ENCODE measurements at places on chromosomes 12 and 14.

DNA sequence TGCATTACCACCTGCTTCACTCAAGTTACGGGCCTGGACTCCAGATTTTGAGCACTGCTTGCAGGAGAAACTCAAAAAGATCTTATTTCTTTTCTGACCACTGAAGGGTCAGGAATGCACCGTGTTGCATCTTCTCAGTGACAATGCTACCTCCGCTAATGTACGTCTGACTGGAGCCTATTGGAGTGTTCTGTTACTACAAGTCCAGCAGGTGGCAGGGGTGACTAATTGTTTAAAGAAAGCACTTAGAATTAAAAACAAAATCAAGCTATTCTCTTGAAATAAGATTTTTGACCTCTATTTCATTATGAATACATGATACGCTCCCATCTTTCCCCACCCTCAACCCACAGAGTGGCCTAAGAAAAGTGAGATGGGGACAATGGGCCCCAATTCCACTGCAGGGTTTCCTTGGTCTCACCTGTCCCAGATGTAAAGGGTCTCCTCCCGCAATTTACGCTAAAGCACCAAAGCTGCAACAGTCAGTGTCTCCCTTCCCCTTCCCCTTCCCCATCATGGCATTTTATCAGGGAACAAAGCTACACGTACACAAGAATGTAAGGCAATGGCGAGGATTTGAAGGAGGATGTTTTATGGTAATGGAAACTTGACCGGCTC is 2.2 kb downstream of the TBPL2 start:
- no peaks in the 10 kb centered on the region for H3K27me3 ChIP-seq
- H3K4me3 ChIP-seq: no peak overlapping the region
- H3K36me3 ChIP-seq: no peaks in the 10 kb centered on the region
- no peak for DNase-seq
- H3K4me1 ChIP-seq: peaks cover 20% of the 10 kb centered on the region
- no peak overlapping the region for H3K27ac ChIP-seq

GRCh38 chr12:90794212-90794611 is 160.8 kb downstream of the CCER1 start:
- H3K36me3 ChIP-seq: no peaks in the 10 kb centered on the region
- no peak overlapping the region for H3K4me3 ChIP-seq
- no peaks in the 10 kb centered on the region for H3K27me3 ChIP-seq
- H3K4me1 ChIP-seq: no peaks in the 10 kb centered on the region

GRCh38 chr12:107511292-107511691 is 174.3 kb upstream of the PWP1 start:
- peaks cover 29% of the 10 kb centered on the region for H3K4me1 ChIP-seq
- no peak for DNase-seq
- H3K27me3 ChIP-seq: no peaks in the 10 kb centered on the region
- H3K27ac ChIP-seq: no peak overlapping the region
- no peak overlapping the region for H3K4me3 ChIP-seq

DNA sequence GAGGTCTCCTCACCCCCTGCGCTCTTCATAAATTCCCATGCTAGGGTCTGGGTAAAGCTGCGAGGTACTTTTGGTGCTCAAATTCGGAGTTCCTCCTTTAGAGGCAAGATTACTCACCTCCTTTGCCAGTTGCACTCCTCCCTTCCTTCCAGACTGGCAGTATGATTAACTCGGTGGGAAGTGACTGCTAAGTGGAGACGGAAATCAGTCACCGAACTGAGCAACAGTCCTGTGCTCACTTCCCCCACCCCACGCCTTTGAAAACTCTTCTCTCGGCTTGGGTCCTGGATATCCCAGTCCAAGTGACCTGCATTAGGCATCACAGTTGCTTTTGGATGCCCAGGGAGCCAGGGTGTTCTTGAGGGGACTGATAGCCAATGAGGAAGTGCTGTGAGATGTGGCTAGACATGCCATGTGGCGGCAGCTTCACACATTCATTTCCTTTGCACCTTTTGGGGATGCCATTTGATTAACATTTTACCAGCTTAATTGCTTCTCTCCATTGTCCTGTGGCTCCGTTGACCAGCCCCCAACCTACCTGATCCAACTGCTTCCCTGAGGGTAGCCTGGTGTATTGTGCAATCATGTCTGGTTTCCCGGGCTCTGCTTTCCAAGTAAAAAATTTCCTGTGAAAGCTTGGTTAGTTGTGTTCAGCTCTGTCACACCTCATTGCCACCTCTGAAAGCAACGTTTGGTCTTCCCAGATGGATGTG is 840 bp downstream of the PNP start:
- peak; percentile 16 for DNase-seq
- no peaks in the 10 kb centered on the region for H3K36me3 ChIP-seq
- H3K4me3 ChIP-seq: peak overlapping the region; percentile 80

DNA sequence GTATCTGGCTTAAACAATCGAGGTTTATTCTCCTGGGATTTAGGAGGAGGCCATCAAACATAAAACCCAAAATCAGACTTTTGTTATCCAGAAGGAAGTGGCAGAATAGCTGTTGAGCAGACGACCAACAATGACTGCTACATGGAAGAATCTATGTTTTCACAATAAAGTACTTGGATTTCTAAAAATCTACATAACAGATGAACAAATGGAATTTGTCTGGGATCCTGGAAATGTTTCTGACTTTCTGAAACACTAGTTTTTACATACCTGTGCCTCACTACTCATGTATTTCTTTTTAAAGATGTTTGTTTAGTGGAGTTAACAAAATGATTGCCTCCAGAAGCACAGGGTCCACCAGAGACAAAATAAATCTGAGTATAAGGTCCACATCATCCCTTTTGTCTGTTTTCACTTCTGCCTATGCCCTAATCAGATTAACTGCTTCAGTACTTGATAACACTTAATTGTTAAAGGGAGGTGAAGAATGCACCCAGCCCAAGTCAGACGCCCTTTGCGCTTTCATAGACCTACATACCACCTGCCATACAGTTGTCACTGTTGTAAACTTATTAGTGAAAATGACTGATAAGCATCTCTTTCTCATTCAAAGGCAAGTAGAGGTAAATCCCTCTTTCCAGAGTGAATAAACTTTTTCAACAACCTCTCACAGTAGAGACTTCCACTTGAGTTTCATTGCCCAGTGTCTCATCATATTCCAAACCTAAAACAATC is 164.6 kb downstream of the EGLN3 start:
- H3K36me3 ChIP-seq: no peaks in the 10 kb centered on the region
- no peak overlapping the region for H3K4me3 ChIP-seq
- H3K4me1 ChIP-seq: no peaks in the 10 kb centered on the region

- no peaks in the 10 kb centered on the region for H3K27me3 ChIP-seq
- no peak overlapping the region for H3K27ac ChIP-seq
- no peaks in the 10 kb centered on the region for H3K36me3 ChIP-seq
- no peak overlapping the region for H3K4me3 ChIP-seq
- H3K4me1 ChIP-seq: peaks cover 36% of the 10 kb centered on the region
Measured at GRCh38 chr12:111311011-111311410, 57.9 kb downstream of the PHETA1 start.

GRCh38 chr14:59176765-59177164 is 11.7 kb upstream of the DAAM1 start:
- no peak for DNase-seq
- H3K36me3 ChIP-seq: no peaks in the 10 kb centered on the region
- H3K27me3 ChIP-seq: no peaks in the 10 kb centered on the region
- no peaks in the 10 kb centered on the region for H3K4me1 ChIP-seq
- no peak overlapping the region for H3K27ac ChIP-seq

GRCh38 chr12:47941871-47942613 is 21.4 kb upstream of the TMEM106C start:
- no peak for DNase-seq
- no peak overlapping the region for H3K4me3 ChIP-seq
- peaks cover 52% of the 10 kb centered on the region for H3K4me1 ChIP-seq
- no peaks in the 10 kb centered on the region for H3K27me3 ChIP-seq
- no peak overlapping the region for H3K27ac ChIP-seq
- no peaks in the 10 kb centered on the region for H3K36me3 ChIP-seq

GRCh38 chr12:118430516-118430915 is 54.2 kb downstream of the SUDS3 start:
- no peaks in the 10 kb centered on the region for H3K36me3 ChIP-seq
- no peaks in the 10 kb centered on the region for H3K4me1 ChIP-seq
- H3K4me3 ChIP-seq: no peak overlapping the region
- DNase-seq: no peak

- H3K36me3 ChIP-seq: peaks cover 21% of the 10 kb centered on the region
- H3K27ac ChIP-seq: 0 out of 2 replicates have a peak overlapping the region, but pooled peaks have one; percentile 18
- H3K27me3 ChIP-seq: no peaks in the 10 kb centered on the region
Measured at GRCh38 chr12:64461634-64462414, 9.9 kb downstream of the TBK1 start.

GRCh38 chr12:8779281-8779680 is 43.1 kb upstream of the A2ML1 start:
- no peak overlapping the region for H3K27ac ChIP-seq
- no peak for DNase-seq
- no peaks in the 10 kb centered on the region for H3K27me3 ChIP-seq
- no peaks in the 10 kb centered on the region for H3K4me1 ChIP-seq

DNA sequence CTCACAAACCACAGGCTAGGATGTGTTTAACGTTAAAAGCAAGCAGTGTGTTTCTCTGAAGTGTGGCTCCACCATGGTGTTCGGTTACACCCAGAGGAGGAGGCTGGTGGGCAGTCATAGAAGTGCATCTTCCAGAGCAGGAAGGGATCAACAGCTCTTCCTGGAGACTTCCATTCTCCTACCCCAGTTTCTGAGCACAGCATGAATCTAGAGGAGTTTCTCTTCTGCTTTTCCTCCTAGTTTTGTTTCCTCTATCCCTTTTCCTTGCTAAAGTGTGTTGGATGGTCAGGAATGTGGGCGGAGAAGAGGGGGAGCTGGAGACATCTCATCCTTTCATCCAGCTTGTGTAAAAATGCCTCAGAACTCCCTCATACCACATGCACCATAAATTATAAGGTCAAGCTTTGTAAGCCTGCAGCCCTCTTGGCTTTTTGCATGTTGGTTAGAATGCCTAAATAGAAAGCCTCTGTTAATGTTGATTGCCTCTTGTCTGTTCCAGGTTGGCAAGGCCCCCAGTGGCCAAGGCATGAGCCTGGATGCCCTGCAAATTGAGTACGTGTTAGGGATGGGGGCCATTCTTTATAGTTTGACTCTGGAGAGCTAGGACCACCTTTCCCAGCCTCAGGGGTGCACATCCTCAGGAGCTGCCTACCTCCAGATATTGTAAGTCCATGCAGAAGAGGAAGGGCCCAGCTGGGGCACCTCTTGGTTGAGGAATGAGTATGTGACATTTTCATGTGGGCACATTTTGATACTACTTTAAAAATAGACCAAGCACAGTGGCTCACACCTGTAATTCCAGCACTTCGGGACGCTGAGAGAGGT is 4.0 kb upstream of the CKAP4 start:
- H3K36me3 ChIP-seq: no peaks in the 10 kb centered on the region
- H3K4me3 ChIP-seq: no peak overlapping the region
- H3K27me3 ChIP-seq: no peaks in the 10 kb centered on the region
- H3K27ac ChIP-seq: no peak overlapping the region

DNA sequence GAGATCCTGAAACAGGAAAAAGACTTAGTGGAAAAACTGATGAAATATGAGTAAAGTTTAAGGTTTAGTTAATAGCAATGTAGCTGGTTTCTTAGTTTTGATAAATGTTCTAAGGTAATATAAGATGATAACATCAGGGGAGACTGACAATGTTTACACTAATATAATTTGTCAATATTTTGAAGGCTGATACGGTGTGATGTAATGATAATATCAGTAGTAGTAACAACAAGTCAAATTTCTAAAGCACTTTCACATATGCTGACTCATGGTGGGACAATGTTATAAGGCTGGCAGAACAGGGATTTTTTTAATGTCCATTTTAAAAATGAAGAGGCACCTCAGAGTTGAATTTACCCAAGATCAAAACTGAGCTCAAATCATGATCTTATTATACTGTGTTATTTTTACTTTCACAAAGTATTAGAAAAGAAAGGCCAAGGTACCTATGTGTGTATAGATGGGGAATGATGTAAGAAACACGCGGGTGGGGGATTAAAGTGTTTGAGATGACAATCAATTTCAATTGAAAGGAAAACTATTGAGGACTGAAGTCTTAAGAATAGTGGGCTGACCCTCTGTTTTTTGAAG is 2.4 kb upstream of the FLRT2 start:
- no peak overlapping the region for H3K4me3 ChIP-seq
- H3K36me3 ChIP-seq: no peaks in the 10 kb centered on the region
- DNase-seq: no peak
- no peak overlapping the region for H3K27ac ChIP-seq
- H3K4me1 ChIP-seq: no peaks in the 10 kb centered on the region

- no peaks in the 10 kb centered on the region for H3K36me3 ChIP-seq
- no peak overlapping the region for H3K4me3 ChIP-seq
- no peak for DNase-seq
- H3K27me3 ChIP-seq: 0 out of 2 replicates have a peak, but pooled peaks cover 3% of the 10 kb centered on the region
- no peak overlapping the region for H3K27ac ChIP-seq
- H3K4me1 ChIP-seq: no peaks in the 10 kb centered on the region
Measured at GRCh38 chr12:129605666-129606065, 298.2 kb downstream of the TMEM132D start.

DNA sequence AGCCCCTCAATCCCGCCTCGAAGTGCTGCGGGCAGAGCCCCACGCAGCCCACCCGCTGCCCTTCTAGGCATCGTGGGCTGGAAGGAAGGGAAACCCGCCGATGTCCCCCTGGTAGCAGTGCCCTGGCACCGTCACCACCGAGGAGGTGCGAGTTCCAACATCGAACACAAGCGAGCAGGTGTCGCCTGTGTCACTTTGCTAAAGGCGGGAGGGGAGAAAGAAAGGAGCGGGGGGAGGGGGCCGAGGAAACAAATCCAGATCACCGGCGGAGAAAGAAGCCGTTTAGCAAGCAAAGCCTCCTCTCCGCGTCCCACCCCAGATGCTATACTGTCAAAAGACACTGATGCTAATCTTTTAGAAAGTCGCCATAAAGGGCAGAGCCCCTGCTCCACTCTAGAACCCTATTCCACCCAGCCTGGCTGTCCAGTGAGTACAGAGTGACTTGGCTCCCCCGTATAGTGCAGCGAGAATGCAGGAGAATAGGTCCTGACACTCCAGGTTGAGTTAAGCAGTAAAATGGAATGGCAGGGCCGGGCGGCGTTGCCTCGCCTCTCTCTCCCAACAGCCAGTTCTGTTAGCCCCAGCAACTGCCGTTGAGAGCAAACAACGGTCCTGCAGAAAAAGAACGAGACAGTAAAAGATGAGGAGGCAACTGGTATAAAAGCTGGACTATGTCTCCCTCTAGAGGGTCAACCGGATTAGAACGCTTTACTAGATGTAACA is 67.9 kb upstream of the USP15 start:
- H3K27me3 ChIP-seq: no peaks in the 10 kb centered on the region
- no peak overlapping the region for H3K4me3 ChIP-seq
- no peak overlapping the region for H3K27ac ChIP-seq
- no peaks in the 10 kb centered on the region for H3K36me3 ChIP-seq
- no peak for DNase-seq

- no peak overlapping the region for H3K4me3 ChIP-seq
- DNase-seq: no peak
- no peaks in the 10 kb centered on the region for H3K36me3 ChIP-seq
- no peak overlapping the region for H3K27ac ChIP-seq
Measured at GRCh38 chr12:114961491-114961890, 277.5 kb upstream of the TBX3 start.

DNA sequence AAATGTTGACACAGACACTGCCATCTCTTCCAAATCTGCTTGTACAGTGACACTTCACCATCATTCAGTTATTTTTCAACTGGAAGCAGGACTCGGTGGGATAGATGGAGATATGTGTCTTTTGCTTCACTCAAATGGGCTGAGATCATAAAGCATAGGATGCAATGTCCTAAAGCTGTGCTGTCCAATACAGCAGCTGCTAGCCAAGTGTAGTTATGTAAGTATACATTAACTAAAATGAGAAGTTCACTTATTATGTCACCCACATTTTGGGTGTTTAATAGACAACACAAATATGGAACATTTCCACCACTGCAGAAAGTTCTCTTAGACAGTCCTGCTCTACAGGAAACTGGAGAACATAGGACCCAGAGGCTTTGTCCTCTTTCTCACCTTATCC is 43.6 kb downstream of the AREL1 start:
- no peak overlapping the region for H3K4me3 ChIP-seq
- H3K4me1 ChIP-seq: no peaks in the 10 kb centered on the region
- H3K27ac ChIP-seq: no peak overlapping the region
- no peak for DNase-seq
- peaks cover 73% of the 10 kb centered on the region for H3K36me3 ChIP-seq
- H3K27me3 ChIP-seq: no peaks in the 10 kb centered on the region

Measured in PC-9 (cell line).